ENCODE measurements at places on chromosomes 3 and 15.

- DNase-seq = peak; percentile 34
These were observed 175.7 kb downstream of the KLHL25 start for GRCh38 chr15:85618956-85619491.

DNA sequence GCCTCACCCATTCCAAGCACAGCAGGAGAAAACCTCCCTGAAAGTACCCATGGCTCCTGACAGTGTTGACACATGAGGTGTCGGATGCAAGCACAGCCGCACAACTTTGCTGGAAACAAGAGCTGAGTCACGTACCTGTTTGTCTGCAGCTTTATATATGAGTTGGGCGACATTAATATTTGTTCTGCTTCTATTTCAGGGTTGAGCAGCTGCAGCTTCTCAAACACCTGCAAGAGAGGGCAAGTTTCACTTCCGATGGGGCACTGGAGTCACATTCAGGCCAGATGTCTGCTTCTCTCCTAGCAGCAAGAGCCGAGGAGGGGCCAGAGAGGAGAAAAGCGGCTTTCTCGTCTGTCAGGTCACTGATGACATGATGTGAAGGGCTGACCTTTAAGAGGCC is 88.0 kb downstream of the NUP210 start:
- DNase-seq = no peak

- no peak for DNase-seq
These were observed 408.6 kb downstream of the PDCD6IP start for GRCh38 chr3:34207002-34207401.

DNA sequence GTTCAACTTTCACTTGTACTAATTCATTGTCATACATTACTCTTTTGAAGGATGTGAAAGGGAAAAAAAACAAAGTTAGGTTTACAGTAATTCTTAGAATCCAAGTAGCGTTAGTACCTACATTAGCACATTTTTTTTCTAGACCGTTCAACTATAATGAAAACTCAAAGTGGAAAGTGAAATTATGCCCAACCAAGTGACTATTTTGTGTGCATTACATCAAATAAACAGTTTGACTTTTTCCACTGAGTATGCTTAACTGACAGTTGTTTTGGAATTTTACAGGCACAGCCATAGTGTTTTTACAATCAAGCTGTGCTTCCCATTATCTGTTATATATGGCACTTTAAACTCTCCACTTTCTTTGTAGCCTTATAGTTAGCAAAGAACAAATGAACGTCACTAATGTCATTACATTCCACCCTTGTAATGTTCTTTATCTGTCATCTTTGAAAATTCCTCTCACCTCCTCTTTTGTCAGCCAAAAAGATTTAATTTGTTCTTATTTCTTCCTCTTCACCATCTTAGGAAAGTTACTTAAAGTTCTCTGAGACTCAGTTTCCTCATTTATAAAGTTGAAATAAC is 142.3 kb upstream of the SOX2 start:
- DNase-seq = no peak

- DNase-seq = no peak
These were observed 94.9 kb downstream of the AKAP13 start for GRCh38 chr15:85475317-85475701.

DNA sequence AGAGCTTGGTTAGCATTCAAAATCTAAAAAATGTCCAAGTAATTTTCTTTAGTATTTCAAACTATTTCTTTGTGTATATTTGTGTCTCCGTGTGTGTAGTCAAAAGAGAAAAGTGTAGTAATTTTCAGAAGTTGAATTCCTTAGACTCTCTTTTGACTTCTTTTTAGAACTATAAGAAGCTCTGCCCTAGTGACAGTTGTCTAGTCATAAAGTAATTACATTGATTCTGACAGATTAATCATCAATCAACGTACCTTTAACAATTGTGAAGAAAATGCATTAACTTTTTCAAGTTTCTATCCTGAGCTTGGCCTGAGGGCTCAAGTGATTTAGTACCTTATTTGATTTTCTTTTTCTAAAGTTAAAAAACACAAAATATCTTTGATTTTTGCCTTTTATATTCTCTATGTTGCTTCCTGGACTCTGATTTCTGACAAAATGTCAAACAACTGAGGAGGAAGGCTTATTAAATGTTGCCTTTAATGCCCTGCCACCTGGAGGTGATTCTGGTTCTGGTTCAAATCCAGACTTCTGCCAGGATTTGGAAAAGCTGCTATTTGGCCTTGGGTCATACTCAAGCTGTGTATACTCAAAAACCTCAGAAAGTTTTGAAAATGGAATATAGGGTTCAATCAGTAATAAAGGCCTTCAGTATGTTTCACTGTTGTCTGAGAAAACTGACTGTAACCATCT is 653.6 kb downstream of the NSUN3 start:
- DNase-seq = no peak

- DNase-seq = peak; percentile 35
These were observed 43.1 kb downstream of the DNASE1L3 start for GRCh38 chr3:58167431-58168351.

DNA sequence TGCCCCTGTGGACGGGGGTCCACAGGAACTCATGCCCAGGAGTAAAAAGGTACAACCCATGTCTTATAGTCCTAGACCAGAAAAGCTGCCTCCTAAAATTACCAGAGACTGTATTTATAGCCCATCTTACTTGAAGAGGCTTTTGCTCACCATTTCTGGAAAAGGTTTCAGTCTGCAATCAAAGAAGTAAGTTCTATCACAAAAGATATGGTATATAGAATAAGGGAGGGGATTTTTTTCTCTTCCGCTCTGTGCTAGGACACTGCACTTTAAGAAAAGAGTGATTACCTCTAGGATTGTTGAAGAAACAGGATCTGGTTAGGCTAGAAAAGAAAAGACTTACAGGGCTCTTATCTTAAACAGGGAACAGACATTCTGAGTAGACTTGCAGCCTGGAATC is 2.6 kb downstream of the SSUH2 start:
- DNase-seq = no peak

- DNase-seq = peak; percentile 68
These were observed 6.3 kb upstream of the SCN5A start for GRCh38 chr3:38655708-38656300.

- no peak for DNase-seq
These were observed 16.5 kb downstream of the SEMA7A start for GRCh38 chr15:74417225-74417624.

GRCh38 chr15:98103570-98103969 is 143.1 kb downstream of the ARRDC4 start:
- no peak for DNase-seq

DNA sequence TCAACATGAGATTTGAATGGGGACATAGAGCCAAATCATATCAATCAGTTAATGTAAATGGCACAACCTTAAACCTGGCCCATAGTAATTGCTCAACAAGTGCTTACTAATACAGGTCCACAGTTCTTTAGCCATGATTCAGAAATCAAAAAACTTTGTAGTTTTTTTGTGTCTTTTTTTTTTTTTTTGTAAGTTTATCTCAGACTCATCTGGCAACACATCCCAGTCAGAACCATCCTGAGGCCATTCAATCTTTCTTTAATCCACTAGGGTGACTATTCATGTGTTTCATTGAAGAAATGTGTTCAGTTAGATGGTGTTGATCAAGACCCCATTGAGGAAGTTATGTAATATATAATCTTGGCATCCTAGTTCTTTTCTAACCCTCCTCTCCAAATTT is 65.4 kb downstream of the ABI3BP start:
- no peak for DNase-seq
